Brain (organoid and tissue), 16 donors: ENCODE measurements at places on chromosomes 7 and 10.

GRCh38 chr7:117285826-117286225, 37.0 kb downstream of the WNT2 start:
- DNase-seq, result no peak

GRCh38 chr7:45347804-45348203, 190.2 kb downstream of the RAMP3 start:
- no peak for DNase-seq

DNA sequence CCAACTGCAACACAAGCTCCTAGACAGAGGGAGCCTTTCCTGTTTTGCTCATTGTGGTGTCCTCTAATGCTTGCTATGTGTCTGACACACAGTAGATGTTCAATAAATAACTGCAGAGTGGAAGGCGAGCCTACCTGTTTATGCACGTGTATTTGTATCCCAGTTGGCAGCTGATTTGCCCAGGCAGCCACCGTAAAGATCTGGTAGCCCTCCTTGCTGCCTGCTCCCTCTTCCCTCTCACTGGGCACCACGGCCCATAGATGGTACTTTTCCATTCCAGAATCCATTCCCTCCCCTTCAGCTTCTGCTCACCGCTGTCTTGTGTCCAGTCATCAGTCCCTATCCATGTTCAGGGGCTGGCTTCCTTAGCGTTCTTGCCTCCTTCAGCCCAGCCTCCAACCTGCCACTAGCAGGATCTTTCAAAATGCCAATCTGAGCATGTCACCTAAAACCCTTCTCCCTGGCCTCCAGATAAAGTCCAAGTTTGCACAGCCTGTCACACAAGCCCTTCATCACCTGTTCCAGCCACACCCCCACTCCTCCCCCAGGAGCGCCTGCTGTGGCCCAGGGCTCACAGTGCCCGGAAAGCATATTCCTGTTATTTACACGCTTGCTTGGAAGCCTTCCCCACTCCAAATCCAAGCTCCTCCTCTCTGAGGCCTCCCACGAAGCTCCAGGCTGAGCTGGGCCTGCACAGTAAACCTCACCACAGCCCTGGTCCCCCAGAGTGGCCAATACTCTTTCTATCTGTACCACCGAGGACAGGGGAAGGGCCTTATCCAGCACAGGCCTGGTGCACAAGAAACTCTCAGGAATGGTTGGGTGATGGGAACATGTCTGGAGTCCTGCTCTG, 21.0 kb downstream of the ZCCHC24 start:
- DNase-seq, result no peak

DNA sequence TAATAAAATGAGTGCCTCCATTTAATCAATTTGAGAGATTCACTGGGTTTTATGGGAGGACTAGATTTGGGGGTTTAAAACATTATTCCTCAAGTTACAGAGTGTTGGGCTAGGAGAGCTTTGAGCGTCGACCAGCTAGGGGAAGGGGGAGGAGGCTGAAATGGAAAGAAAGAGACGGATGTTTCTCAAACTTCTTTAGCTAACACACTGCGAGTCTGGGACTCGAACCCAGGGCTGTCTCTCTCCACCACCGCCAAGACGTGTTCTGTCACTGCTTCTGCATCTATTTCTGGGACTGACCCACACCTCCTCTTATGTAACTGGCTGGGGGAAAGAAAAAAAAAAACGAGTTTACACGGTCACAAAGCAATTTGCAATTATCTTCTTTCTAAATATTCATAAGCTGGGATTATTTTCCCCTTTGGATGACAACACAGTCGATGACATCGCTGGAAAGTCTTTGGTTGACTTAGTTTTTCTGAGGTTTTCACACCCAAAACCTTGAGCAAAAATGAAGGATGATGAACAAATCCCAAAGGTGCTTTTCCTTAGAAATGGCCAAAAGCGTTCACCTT, 27.2 kb downstream of the CHST15 start:
- no peak for DNase-seq

GRCh38 chr7:45203936-45204445, 46.4 kb downstream of the RAMP3 start:
- DNase-seq, result peak; percentile 54

GRCh38 chr10:95941115-95941514, 33.3 kb downstream of the CC2D2B start:
- DNase-seq, result no peak

DNA sequence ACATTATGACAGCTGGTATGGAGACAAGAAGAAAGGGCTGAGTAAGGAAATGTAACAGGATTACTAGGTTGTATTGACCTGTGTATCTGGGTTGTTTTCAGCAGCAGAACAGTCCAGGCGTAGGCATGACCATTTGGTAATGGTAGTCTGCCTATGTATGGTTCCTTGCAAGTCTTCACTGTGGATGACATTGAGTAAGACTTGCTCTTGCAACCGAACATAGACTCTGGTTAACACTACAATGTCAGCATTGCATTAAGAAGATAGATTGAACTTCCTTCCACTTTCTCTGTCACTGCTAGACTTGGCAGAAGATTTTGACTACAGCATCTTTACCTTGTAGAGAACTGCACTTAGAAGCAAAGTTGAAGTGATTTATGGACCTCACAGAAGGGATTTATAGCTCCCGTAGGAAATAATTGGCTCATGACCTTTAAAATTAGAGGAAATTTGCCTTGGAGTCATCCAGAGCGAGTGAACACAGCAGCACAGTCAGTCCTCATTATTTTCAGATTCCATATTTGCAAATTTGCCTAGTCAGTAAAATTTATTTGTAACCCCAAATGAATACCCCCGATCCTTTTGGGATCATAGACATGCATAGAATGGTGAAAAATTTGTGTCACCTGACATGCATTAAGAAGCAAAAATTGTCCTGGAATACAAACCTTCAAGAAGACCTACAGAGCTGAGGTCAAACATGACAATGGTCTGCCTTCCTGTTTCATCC, 79.6 kb upstream of the STRIP2 start:
- DNase-seq, result no peak

DNA sequence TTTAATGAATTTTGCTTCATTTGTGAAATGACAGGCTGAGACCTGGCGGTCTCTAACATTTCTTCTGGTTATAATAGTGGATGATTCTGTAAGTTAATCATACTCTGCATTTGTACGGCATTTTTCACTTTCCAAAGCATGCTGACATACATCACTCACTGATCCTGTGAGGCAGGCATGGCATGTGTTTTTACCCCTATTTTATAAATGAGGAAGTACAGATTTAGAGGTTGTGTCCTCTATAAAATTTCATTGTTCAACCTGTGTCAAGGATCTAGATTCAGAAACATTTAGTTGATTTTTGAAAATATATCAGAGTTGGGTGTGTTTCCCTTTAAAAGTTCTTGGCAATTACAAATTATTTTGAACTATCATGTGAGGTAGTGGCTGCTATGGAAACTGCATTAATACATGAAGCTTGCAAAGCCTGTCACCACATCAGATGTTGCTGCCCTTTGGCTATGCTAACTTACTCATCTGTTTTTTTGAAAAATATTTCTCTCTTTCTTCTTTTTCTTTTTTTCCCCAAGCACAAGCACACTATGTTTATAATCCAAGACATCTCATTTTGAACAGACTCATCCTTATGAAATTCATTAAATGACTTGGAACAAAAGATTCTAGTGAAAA, 172.7 kb downstream of the GNAI1 start:
- DNase-seq, result peak; percentile 96

DNA sequence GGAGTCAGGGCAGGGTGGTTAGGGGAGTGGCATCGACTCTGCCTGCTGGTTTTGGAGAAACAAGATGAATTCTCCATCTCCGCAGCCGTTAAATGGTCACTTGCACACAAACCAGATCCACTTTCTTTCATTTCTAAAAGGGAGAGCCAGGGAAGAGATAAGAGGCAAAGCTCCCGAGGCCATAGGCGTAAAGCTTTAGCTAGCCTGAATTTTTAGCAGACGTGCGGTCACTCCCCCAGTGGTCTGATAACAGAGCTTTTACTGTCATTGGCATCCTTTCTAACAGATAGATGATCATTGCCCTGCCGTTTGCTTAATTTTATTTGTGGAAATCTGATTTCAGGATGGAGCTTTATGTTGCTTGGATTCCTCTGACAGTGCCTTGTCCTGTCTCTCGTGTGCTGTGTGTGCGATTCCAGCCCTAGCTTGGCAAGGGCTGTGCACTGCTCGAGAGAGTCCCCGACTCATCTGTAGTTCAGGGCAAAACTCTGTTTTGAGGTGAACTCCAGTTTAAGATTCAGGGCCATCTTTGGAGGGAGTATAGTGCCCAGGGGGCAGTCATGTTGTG, 62.5 kb downstream of the GATA3 start:
- DNase-seq, result no peak
